ENCODE measurements at places on chromosomes 16 and 17.

DNA sequence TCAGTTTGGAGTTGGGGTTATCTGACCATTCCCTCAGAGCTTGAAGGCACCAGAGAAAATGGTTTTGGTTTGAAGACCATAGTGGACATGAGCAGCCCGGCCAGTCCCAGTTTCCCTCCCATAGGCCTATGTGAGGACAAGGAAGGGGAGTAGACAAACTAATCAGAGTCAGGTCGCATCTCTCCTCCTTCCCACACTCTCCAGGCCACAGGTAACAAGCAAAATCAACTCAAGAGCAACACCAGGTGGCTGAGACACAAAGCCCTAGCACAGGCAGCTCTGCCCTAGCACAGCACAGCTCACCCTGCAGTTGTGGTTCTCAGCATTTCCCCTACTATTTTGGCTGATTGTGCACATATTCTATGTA lies 7.2 kb downstream of the SUPT4H1 start:
- no peak for DNase-seq

DNA sequence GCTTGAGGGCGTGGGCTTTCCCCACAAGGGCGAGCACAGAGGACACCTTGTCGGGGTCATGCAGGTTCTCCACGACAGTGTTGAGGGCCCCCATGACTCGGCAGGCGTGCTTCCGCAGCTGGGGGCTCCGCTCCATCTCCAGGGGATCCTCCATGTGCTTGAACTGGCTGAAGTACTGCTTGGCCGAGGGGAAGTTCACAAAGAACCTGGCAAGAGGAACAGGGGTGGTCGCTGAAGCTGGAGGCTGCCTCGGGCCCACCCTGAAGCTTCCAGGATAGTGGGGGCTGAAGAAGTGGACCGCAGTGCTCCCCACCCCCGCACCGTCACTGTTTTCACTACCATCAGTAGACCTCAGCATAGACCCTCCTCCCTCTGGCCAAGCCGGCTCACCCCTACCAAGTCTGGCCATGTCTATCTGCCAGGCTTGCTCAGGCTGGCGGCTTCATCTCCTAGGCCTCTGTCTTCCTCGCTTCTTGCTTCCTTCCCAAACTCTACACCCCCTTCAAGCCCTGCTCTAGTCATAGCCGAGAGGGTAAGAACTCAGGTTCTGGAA lies 5.9 kb downstream of the CYGB start:
- DNase-seq, result no peak

DNA sequence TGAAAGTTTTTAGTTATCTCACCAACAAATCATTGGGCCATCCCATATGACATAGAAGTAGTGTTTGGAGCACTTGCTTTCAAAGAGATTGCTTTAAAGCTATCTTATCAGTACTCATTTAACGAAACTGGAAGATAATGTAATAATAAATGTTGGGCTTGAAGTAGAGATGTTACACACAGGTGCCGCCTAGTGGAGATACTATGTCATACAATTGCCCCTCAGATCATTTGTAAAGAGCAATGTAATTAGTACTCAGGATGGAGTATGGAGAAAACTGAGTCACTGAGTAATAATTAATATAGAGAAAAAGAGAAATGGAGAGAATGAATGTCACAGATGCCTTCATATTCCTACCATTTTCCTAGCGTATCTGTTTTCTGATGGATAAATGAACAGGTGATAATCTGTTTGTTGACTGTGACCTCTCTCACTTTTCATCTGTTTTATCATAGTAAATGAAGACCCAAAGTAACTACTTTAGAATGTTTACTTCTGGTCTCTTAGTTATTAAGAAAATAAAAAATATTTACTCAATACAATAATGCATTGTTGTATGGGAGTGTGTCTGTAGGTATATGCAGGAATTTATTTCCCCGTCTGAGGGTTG lies 80.4 kb downstream of the EFCAB5 start:
- peak; percentile 28 for DNase-seq

- peak; percentile 60 for DNase-seq
These were observed 41.0 kb downstream of the PAFAH1B1 start for GRCh38 chr17:2634361-2634960.

Measured in SJCRH30 (cell line).